Astrocyte of the cerebellum (primary cell): ENCODE measurements at places on chromosomes 5 and 9.

GRCh38 chr9:125246261-125246667 lies 5.1 kb upstream of the HSPA5 start:
- DNase-seq: no peak

DNA sequence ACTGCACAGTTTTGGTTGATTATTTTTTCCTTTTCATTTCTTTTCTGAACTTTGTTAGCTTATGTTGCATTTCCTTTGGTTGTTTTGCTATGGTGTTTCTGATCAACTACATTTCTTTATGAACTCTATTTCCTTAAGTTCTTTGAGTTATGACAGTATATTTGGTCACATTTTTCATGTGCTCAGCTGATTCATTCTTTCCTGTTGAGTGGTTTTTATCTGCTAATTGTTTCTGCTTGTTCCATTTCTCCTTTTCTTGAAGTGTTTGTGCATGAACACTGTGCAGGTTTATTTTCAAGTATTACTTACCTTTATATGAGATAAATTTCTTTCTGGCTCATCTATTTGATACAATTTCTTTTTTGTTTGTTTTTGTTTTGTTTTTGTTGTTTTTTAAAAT lies 50.9 kb upstream of the MACIR start:
- DNase-seq: no peak

GRCh38 chr5:140795259-140795641 lies 598 bp downstream of the PCDHA2 start:
- DNase-seq: no peak

DNA sequence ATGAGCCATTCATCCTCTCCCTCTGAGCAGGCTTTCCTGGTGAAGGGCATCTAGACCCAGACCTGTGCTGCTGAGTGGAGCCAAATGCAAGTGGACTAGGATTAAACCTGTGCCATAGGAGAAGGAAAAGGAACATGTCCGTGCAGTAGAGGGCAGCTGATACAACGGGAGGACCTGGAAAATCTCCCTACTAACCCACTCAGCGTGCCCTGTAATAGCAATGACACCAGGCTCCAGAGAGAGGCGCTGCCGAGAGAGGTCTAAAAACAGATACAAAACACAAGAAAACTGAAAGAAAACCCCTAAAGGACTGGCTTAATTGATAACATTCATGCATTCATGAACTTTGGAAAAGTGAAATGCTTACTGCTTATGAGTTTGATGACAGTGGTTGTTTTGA lies 60.8 kb downstream of the PFDN1 start:
- no peak for DNase-seq

DNA sequence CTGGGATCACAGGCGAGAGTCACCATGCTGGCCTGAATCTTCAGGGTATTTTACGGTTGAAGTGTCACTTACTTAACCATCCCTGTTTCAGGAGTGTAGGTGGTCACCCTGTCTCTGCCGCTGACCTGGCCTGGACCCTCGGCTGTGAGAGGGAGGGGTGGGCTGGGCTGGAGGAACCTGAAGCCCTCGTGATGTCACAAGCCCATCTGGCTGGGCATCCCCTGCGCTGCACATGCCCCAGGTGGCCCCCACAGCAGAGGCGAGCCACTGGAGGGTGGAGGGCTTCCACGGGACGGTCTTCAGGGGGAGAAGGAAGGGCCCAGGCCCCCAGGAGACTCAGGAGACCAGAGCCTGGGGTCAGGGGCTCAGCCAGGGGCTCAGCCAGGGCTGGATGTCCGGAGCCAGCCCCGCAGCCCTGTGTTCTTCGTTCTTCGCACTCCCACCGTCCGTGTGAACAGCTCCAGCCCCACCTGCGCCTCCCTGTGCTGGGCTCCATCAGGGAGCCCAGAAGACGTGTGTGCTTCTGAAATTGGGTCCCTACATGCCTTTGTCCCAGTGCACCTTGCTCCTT lies 7.6 kb upstream of the AHRR start:
- DNase-seq: no peak
